ENCODE measurements at places on chromosomes 3 and 15.

DNA sequence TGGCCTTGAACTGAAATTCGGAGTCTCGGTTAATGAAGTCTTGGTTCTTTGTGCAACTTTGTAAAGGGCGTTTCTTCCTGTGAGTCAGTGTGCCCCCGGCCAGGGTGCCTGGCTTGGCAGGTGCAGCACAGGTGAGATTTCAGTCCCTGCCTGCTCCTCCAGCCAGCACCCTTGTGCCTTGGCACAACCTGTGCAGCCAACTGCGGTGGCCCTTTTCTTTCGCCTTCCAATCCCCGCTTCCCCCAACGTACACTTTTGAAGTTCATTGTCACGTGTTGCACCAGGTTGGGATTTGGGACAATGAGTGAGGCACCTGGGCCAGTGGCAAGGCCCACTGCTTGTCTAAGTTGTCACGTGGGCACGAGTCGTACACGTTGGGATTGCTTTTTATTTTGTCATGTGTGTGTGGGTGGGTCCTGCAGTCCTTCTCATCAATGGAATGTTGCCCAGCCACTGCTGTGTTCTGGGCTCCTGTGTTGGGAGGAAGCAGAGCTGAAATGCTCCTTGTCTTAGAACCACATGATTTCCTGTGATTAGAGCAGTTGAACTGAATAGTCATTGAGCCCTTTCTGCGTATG, 242.9 kb upstream of the BHLHE40 start:
- DNase-seq, result no peak

DNA sequence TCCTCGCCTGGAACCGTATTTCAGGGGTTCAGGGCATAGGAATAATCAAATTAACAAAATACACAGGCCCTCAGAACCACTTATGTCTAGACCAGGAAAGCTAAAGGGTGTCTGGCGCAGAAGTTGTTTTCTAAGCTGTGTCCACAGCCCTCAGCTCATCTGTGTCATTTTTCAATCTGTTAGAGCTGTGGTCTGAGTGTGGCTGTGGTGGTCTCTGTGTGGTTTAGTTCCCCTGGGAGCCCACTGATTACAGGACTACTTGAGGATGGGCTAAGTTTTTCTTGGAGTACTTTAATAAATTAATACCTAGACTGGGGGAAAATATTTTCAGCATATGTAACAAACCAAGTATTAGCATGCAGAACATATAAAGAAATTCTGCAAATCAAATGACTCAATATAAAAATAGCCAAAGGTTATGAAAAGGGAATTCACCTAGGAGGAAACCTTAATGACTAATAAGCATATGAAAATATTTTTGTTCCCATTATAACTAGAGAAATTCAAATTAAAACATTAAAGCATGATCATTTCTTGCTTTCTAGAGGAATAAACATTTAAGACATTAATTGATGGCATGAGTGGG, 186.3 kb downstream of the SATB1 start:
- no peak for DNase-seq

GRCh38 chr3:134754768-134755559, 40.1 kb upstream of the EPHB1 start:
- no peak for DNase-seq

- DNase-seq, result no peak
These were observed 6.5 kb upstream of the TMEM115 start for GRCh38 chr3:50365842-50366220.

- no peak for DNase-seq
These were observed 26.2 kb downstream of the ARPP21 start for GRCh38 chr3:35665390-35666055.

GRCh38 chr3:57169872-57170623, 4.9 kb upstream of the IL17RD start:
- peak; percentile 30 for DNase-seq

- no peak for DNase-seq
These were observed 75.6 kb downstream of the PDZRN3 start for GRCh38 chr3:73549051-73549600.

DNA sequence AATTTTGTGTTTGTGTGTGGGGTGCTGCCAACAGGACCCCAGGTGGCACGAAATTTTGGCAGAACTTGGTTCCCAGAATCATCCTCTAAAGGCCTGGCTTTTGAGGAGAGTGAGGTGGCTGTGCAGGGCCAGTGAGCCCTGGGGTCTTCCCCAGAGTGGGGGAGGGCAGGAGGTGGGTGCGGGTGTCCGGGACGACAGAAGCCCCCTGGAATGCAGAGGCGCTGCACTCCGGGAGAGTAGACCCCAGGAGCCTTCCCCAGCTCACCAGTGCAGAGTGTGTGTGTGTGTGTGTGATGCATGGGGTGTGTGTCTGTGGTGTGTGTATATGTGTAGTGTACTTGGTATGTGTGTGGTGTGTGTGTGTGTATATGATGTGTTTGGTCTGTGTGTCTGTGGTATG, 44.4 kb upstream of the SEC13 start:
- no peak for DNase-seq

- DNase-seq, result no peak
These were observed 237.5 kb upstream of the IL12A start for GRCh38 chr3:159751146-159751545.

- DNase-seq, result peak; percentile 52
These were observed 54.4 kb downstream of the FEZF2 start for GRCh38 chr3:62318752-62319569.

DNA sequence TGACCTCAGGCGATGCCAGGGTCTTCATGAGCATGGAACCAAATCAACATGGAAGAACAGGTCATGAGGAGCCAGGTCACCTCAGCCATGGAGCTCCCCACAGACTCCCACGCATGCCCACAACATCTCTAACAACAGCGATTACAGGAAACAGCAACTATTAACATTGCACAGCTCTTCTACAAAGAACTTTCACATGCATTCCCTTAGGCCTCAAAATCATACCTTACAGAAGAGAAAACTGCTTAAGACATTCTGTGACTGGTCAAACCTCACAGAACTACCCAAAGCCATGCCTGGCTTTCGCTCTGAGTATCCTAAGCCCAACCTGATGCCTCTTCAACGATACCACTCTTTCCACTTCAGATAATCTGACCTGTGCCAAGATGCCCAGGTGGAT, 117.8 kb downstream of the OXNAD1 start:
- DNase-seq, result no peak

DNA sequence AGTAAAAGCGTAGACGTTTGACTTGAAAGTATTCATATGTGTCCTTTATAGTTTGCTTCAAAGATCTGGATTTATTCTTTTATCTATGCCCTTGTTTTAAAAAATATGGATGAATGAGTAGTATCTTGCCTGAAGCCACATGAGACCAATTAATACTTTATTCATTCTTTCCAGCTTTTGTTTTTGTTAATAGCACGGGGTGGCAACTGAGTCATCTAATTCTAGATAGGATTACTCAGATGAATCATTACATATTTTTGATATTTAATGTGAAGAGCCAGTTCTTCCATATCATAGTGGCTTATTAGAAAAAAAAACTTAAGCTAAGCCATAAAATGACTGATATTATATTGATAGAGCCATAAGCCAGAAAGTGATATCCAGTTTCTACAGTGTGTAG, 121.9 kb downstream of the BBX start:
- no peak for DNase-seq

GRCh38 chr3:128179484-128179819, 26.2 kb downstream of the EEFSEC start:
- DNase-seq, result no peak

DNA sequence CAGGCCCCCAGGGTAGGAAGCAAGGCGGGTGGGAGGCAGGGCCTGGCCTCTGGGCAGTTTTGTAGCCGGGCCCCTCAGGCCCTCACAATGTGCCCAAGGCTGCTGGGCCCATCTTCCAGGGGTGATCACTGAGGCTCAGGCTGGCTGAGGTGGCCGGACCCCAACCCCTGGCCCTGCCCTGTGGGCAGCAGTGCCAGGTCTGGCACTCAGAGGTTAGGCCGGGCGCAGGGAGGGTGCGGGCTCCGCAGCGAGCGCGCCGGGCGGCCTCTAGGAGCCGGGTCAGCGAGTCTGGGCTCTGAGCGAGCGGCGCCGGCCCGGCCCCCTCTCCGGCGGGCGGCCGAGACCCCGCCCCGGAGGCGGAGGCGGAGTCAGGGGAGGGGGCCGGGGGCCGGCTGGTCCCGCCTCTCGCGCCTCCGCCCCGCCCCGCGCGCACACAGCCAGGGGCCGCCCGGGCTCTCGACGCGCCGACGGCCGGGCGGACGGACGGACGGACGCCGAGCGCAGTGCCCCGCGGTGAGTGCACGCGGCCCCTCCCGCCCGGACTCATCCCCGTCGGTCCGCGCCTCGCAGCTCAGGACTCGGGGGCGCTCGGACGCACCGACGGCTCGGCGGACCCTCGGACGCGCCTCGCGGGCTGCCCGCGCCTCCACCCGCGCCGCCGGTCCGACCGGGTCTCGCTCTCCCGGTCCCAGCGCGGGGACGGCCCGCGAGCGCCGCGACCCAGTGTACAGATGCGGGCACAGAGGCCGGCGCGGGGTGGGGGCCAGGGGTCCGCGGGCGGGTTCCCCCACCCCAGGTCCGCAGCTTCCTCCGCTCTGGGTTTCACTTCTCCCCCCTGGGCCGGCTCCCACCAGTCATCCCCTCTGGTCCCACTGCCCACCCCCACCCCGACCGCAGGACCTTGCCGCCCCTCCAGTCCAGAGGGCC, at the start of gene FBLN2:
Gene FBLN2, plus strand, starts transcription at position 430 of the 927 bp plus-strand sequence. CDS start 21,231 bp downstream, outside the sequence.
- DNase-seq, result no peak

GRCh38 chr3:161989012-161989411, 492.4 kb downstream of the OTOL1 start:
- no peak for DNase-seq

DNA sequence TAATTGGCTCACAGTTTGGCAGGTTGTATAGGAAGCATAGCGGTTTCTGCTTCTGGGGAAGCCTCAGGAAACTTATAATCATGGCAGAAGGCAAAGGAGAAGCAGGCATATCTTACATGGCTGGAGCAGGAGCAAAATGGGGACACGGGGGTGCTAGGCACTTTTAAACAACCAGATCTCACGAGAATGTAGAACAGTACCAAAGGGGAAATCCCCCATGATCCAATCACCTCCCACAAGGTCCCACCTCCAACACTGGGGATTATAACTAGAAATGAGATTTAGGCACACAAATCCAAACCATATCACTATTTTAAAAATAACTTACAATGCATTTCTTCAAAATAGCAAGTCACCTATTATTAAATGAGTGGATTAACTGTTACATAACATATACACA, 47.1 kb upstream of the ANKRD28 start:
- no peak for DNase-seq

DNA sequence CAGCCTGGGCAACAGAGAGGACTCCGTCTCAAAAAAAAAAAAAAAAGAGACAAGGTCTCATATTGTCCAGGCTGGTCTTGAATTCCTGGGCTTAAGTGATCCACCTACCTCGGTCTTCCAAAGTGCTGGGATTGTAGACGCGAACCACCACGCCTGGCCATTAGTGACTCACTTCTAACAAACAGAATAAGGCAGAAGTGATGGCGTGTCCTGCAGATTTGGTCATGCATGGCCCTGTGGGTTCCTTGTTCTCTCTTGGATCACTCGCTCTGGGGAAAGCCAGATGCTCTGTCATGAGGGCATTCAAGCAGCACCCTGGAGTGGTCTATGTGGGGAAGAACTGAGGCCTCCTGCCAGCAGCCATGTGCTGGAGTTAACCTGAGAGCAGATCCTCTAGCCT, 27.4 kb upstream of the TJP1 start:
- DNase-seq, result no peak

DNA sequence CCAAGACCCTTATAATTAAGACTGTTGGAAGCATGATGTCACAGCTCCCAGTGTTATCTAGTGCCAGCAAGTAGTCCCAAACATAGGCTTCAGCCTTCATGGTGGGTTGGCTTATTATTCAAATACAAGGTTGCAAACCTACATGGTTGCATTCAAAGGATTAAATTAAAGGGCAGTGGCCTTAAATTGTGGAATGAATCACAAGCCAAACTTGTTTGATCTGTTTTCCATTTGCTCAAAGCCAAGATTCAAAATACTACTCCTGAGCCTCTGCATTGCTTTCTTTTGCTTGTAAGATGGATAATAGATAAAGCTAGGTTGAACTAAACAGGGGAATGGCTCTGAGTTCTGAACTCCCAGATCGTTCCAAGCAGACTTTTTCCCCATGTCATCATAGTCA, 52.4 kb upstream of the GNB4 start:
- DNase-seq, result no peak

- no peak for DNase-seq
These were observed 11.6 kb downstream of the ADAMTS17 start for GRCh38 chr15:100330221-100330620.

GRCh38 chr3:43154980-43155379, 49.1 kb upstream of the POMGNT2 start:
- DNase-seq, result no peak

- DNase-seq, result no peak
These were observed 83.8 kb upstream of the PPIB start for GRCh38 chr15:64246364-64247189.

GRCh38 chr3:126061301-126062032, 22.5 kb downstream of the SLC41A3 start:
- DNase-seq, result no peak
